MM.1S (cell line): ENCODE measurements at places on chromosomes 4 and X.

- H3K27ac ChIP-seq: no peak overlapping the region
- DNase-seq: no peak
- H3K36me3 ChIP-seq: no peaks in the 10 kb centered on the region
- no peak overlapping the region for H3K4me3 ChIP-seq
Observed at GRCh38 chrX:69186651-69187050, 21.4 kb upstream of the PJA1 start.

DNA sequence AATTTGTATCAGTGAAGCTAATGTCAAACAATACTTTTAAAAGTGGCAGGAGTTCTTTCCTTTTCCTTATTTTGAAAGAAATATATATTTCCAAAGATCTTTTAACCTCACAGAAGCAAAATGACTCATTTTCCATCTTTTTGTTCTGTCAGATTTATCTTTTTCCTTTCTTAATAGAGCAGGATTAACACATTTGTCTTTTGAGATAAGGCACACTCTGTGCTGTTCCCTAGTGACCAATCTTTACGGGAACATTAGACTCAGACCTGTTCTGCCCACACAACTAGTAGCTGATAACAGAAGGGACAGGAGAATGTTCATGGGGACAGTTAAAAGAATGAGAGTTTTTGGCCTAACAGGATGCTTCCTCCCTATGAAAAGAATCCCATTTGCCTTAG is 381.2 kb downstream of the STPG2 start:
- no peaks in the 10 kb centered on the region for H3K4me1 ChIP-seq
- no peak overlapping the region for H3K27ac ChIP-seq
- no peak for DNase-seq
- no peak overlapping the region for H3K4me3 ChIP-seq
- H3K27me3 ChIP-seq: no peaks in the 10 kb centered on the region
- no peaks in the 10 kb centered on the region for H3K36me3 ChIP-seq

GRCh38 chr4:25313201-25313895 is 774 bp downstream of the ZCCHC4 start:
- H3K27ac ChIP-seq: peak overlapping the region; percentile 15; the same call in 1 of the 2 replicates
- peak; percentile 31 for DNase-seq
- 0 out of 2 replicates have a peak, but pooled peaks cover 3% of the 10 kb centered on the region for H3K36me3 ChIP-seq
- peak overlapping the region; percentile 85 for H3K4me3 ChIP-seq
- H3K27me3 ChIP-seq: no peaks in the 10 kb centered on the region

GRCh38 chr4:141540643-141541042 is 95.7 kb upstream of the IL15 start:
- no peak overlapping the region for H3K4me3 ChIP-seq
- H3K36me3 ChIP-seq: no peaks in the 10 kb centered on the region
- no peak for DNase-seq
- no peak overlapping the region for H3K27ac ChIP-seq

- no peaks in the 10 kb centered on the region for H3K4me1 ChIP-seq
- DNase-seq: no peak
- H3K4me3 ChIP-seq: no peak overlapping the region
- no peaks in the 10 kb centered on the region for H3K27me3 ChIP-seq
- no peaks in the 10 kb centered on the region; the same call in 1 of the 2 replicates for H3K36me3 ChIP-seq
- no peak overlapping the region for H3K27ac ChIP-seq
Observed at GRCh38 chrX:72280321-72280845, 3.3 kb upstream of the RPS4X start.
